ENCODE measurements at places on chromosomes 11 and 22. TPM values are rescaled to one million over a fixed set of nuclear protein-coding genes. Genes with fewer than 3 reads are reported as not detected.

OR6T1 gene
- total RNA-seq = not detected

FGF3 gene
- total RNA-seq = not detected

DBX1 gene
- total RNA-seq = not detected

CECR2 gene
- 105 TPM for total RNA-seq

OR52N4 gene
- not detected for total RNA-seq

DNA sequence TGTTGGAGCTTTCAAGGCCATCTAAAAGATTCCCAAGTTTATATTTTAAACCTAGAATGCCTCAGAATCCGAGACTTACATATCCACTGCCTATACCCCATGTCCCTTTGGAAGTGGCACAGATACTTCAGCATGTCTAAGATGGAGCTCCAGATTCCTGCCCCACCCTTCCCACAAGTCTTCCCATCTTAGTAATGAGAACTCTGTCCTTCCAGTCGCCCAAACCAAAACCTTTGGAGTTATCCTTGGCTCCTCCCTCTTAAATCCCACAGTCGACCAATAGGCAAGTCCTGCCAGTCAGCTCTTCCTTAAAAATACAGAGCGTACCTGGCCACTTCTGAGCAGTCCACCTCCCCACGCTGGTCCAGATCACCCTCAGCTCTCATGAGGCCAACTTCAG is 4.3 kb downstream of the POLD4 start:
- DNase-seq = no peak

GRCh38 chr11:64879244-64879900 is 951 bp upstream of the EHD1 start:
- no peak for DNase-seq

DNA sequence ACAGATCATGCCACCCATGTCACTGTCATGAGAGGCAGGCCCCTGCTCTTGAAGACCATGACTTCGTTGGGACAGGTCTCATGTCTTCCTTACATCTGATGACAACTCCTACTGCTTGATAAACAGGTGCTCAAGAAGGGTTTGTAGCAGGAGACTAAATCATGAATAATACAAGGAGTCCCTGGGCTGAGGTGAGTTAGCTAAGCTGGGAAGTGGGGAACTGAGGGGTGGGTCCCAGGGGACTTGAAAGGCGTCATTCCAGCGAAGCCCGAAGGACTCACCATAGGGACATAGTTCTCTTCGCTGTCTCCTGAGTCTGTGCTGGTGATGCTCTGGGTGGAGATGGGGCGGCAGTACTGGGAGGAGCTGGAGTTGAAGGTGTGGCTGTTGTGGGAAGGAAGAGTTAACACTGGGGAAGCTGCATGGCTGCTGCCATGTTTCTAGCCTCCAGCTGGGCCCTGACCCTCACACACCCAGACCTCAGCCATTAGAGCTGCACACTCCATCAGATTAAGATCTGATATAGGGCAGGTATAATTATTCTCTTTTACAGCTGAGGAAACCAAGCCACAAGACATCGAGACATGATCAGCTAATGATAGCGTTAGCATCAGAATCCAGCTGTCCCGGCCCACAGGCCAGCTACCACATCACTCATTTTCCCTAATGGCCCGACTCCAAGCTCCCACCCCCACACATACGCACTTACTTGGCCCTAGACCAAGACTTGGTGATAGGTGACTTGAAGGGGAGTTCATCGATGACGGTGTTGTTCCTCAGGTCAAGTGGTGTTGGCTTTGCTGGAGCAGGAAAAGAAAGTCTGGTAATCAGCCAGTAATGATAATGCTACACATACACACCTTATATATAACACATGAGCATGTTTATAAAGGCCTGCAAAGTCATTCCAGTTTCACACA is 32.9 kb downstream of the USP35 start:
- DNase-seq = no peak

GRCh38 chr11:11793073-11793472 is 48.7 kb upstream of the USP47 start:
- DNase-seq = no peak

DNA sequence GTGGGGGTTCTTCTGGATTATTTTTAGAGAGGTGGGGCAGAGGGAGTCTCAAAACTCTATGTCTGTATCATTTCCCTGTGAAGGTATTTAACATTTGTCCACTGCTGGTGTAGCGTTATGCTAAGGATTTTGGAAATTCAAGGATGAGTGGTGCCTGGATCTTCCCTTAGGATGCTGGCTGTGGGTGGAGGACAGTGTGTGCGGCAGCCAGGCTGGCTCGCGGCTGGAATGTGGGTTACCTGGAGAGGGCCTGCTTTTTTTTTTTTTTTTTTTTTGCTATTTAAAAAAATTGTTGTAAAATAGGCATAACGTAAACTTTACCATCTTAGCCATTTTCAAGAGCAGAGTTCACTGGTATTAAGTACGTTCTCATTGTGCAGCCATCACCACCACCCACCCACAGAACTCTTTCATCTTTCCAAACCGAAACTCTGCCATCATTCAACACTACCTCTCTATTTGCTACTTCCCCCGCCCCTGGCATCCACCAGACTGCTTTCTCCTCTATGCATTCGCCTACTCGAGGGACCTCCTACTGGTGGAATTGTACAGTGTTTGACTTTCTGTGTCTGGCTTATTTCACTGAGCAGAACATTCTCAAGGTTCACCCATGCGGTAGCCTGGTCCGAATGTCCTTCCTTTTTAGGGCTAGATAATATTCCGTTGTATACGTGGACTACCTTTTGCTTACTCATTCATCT is 67.1 kb downstream of the PARVB start:
- DNase-seq = no peak

GRCh38 chr22:30875481-30876215 is 92.9 kb downstream of the MORC2 start:
- DNase-seq = peak; percentile 39

GRCh38 chr22:36405671-36406538 is 18.1 kb upstream of the MYH9 start:
- no peak for DNase-seq

DNA sequence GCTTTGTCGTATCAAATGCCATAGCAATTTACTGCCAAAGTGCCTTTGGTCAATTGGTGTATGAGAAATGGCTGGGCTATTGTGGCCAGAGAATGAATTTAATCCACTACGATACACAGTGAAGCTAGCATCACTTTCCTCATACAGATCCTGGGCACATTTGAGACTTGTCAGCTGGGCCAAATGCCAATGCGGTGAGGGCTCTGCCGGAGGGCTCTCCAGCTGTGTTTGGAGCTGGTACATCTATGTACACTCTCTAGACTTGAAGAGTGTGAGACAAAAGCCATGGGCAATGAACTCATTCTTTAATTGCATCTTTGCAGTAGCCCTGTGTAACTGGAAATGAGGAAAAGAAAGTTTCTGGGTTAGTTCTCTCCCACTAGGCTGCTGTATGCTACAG is 1052.9 kb downstream of the NTM start:
- no peak for DNase-seq

DNA sequence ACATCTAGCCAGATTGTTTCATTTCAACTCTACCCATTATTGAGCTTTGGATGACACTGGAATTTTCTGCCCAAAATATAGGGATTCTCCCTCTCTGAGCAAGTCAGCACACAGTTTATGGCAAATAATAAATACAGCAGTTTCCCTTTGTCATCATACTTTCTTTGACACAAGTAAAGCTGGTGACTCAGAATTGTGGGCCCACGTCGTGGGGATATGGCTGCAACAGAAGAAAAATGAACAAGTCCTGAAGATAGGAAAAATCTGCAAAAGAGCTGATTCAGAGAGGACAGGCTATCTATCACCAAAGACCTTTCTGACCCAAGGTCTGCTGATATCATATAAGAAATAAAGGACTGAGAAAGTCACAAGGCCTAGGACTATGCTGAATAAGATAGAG is 236.3 kb upstream of the ZC3H12C start:
- no peak for DNase-seq

DNA sequence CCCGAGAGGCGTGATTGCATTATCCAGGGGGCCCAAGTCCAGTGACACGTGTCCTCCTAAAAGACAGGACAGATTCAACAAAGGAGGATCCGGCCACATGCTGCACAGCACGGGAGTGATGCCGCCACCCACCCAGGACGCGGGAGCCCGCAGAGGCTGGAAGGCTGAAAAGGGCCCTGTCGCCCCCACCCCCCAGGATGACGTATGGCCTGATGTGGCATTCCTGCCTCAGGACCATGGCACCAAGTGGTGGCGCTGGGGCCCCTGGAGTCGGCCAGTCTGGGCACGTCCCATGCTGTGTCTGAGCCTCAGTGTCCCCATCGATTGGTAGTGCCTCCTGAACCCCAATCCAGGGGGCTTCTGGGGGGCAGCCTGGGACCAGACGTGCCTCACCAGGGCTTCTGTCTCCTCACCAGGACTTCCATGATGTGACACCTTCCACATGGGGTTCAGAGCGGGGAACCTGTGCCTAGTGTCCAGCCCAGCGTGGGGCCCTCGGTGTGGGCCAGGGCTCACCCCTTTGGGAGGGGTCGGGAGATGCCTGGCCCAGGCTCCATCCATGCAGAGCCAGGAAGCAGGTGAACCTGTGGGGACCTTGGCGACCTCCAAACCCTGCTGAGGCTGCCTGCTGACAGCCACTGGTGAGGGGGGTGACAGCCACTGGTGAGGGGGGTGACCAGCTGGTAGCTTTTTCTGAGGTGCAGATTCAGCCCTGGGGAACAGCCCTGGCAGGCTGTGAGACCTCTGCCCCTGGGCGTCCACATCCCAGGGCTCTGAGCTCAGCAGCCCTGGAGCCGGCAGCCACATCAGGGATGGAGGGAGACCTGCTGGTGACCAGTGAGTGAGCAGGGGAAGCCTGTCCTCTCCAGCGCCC is 75.3 kb downstream of the KCNQ1 start:
- DNase-seq = peak; percentile 54

- DNase-seq = peak; percentile 60
Observed at GRCh38 chr11:5689551-5689983, at the start of gene TRIM22. Gene TRIM22 (plus strand): TSS chr11:5689790. CDS start chr11:5696233, 6,443 bp downstream.

DNA sequence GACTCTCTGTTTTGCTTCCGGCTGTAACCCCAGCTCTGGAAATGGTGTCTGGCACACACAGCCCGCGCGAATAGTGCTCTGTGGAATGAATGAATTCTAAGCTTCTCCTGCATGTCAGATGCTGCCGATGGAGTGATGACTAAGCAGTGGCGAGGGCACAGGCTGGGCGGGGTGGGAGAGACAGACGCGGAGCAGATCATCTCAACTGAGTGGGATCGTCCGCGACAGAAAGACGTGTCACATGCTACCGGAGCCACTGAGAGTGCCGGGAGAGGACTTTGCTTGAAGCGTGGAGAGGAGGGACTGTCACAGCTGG is 334.5 kb downstream of the CTTN start:
- no peak for DNase-seq

All from endodermal cell (in vitro differentiated cells).